Bronchial smooth muscle cell (primary cell): ENCODE measurements at places on chromosomes 1 and 21. TPM values are rescaled to one million over a fixed set of nuclear protein-coding genes. Genes with fewer than 3 reads are reported as not detected.

Gene KIF21B
- 0.09 TPM in 1 of 2 replicates, not detected in the other for total RNA-seq

Gene CFHR5
- total RNA-seq: not detected in 2 replicates

Gene KLHDC7A
- total RNA-seq: not detected in 2 replicates

Gene CA6
- not detected in 2 replicates for total RNA-seq

Gene NT5C1A
- total RNA-seq: not detected in 2 replicates

Gene FCRL1
- total RNA-seq: not detected in 2 replicates

Gene AMIGO1
- 1.3 and 1.9 TPM in 2 replicates for total RNA-seq

Gene ZMYND12
- 1.4 and 2.2 TPM in 2 replicates for total RNA-seq

Gene TEDDM1
- not detected in 2 replicates for total RNA-seq

Gene CLEC20A
- total RNA-seq: not detected in 2 replicates

Gene BPNT1
- 18.0 and 19.3 TPM in 2 replicates for total RNA-seq

Gene MRPL55
- 59.7 and 75.2 TPM in 2 replicates for total RNA-seq

Gene IFNLR1
- not detected in 2 replicates for total RNA-seq

Gene AUNIP
- total RNA-seq: 0.09 and 0.32 TPM in 2 replicates

Gene FAAH
- 1.4 and 2.0 TPM in 2 replicates for total RNA-seq

Gene LCA5L
- 0.32 and 0.52 TPM in 2 replicates for total RNA-seq

Gene PROK1
- not detected in 2 replicates for total RNA-seq

Gene OLFML2B
- 5.5 and 6.8 TPM in 2 replicates for total RNA-seq

Gene PROX1
- under 0.01 and 0.26 TPM in 2 replicates for total RNA-seq

Gene ZNF648
- total RNA-seq: not detected in 2 replicates

Gene C1orf226
- total RNA-seq: under 0.01 TPM in 1 of 2 replicates, not detected in the other

Gene AMY2A
- total RNA-seq: 0.09 TPM in 1 of 2 replicates, not detected in the other

Gene DUSP12
- total RNA-seq: 28.5 and 31.2 TPM in 2 replicates

Gene FLG2
- total RNA-seq: under 0.01 TPM in 2 replicates

Gene SESN2
- total RNA-seq: 12.6 and 14.2 TPM in 2 replicates
